Left ventricle myocardium inferior (tissue), 1 donor: ENCODE measurements at places on chromosomes 16 and 17. TPM values are rescaled to one million over a fixed set of nuclear protein-coding genes. Genes with fewer than 3 reads are reported as not detected.

- no peak for DNase-seq
Observed at GRCh38 chr16:76125871-76126270, 151.3 kb upstream of the CNTNAP4 start.

Gene CSH2
- not detected for total RNA-seq

DNA sequence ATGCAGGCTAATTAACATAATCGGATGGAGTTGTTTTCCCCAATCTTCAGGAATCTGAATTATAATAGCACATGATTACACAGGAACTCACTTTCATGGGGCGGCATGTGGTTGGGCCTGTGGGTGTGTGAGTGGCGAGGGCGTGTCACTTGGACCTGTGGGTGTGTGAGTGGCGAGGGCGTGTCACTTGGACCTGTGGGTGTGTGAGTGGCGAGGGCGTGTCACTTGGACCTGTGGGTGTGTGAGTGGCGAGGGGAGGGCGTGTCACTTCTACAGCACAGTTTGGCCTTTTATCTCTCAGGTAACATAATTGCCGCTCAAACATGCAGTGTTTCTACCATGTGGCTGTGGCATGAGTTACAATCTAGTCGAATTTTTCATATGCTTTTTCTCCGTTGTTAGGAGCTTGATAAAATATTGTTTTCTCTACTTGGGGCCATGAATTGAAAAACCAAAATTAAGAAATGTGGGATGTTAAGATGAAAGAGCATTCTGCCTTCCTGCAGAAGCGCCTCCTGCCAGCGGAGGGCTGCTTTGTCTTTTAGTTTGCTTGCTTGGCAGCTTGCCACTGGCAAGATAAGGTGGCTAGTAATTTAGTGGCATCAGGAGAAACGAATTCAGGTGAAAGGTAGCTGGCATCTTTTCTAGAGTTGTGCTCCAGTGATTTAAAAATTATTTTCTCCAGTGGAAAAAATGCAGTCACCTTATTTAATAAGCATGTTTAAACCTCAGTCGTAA lies 36.2 kb downstream of the USP10 start:
- no peak for DNase-seq

- peak; percentile 9 for DNase-seq
Observed at GRCh38 chr17:82929676-82930042, 89.8 kb upstream of the ZNF750 start.

Gene ACAP1
- 13.4 TPM for total RNA-seq

DNA sequence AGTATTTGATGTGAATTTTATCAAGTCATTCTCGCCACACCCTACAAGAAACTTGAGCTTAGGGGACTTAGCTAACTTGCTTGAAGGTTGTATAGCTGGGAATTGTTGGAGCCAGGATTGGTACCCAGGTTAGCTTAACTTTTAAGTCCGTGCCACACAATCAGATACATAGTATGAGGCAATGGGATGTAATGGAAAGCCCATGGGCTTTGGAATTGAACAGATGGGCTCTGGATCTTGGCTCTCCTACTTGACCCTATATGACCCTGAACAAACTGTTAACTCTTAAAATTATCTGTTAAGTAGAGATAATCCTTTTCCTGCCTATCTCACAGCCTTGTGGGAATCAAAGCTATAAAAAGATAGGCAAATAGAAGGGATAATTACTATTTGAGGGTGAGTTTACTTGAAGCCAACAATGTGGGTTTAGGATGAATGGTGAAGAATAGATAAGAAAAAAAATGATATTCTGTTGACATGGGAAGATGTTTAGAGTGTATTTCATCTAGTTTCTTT lies 51.9 kb upstream of the CACNG3 start:
- DNase-seq = no peak

DNA sequence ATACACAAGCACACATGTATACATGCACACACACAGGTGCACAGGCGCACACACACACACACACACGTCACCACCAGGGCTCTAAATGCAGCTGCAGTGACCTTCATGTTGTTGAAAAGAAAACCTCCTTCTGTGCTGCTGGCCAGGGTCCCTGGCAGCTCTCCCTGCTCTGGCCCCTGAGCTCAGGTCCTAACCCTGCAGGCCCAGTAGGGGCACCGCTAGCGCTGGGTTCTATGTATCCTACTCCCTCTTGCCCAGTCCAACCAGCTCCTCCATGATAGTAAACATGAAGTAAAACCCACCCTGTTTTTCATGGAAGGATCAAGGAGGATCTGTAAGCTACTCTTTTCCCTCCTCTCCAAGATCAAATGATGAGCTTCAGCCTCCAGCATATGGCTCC lies 172.8 kb downstream of the RBFOX3 start:
- no peak for DNase-seq

DNA sequence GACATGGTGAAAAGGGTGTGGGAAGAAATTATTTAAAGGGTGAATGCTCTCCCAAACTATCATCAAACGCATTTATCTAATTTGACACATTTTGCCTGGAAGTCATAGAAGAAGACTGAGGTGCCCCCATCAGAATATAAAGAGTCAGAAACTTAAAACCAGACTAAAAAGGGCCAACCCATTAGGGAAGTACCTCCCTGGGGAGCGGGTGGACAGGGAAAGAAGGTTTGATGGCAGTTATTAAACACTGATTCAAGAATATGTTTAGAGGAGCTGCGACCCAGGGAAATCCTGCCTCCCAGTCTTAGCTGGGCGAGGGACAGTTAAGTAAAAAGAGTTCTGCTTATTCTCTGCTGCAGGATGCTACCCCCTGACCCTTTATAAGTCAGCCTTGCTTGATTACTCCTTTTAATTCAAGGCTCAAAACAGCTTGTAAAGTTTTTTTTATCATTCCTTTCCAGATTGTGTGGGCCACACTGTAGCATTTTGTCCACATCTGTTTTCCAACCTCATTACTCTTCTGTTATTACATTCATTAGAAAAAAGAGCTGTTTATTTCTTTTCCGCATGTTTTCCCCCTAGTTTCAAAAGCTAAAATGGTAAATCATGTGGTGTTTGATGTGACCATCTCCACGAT lies 138.5 kb upstream of the TBX2 start:
- no peak for DNase-seq

Gene TMC8
- total RNA-seq = 1.3 TPM

DNA sequence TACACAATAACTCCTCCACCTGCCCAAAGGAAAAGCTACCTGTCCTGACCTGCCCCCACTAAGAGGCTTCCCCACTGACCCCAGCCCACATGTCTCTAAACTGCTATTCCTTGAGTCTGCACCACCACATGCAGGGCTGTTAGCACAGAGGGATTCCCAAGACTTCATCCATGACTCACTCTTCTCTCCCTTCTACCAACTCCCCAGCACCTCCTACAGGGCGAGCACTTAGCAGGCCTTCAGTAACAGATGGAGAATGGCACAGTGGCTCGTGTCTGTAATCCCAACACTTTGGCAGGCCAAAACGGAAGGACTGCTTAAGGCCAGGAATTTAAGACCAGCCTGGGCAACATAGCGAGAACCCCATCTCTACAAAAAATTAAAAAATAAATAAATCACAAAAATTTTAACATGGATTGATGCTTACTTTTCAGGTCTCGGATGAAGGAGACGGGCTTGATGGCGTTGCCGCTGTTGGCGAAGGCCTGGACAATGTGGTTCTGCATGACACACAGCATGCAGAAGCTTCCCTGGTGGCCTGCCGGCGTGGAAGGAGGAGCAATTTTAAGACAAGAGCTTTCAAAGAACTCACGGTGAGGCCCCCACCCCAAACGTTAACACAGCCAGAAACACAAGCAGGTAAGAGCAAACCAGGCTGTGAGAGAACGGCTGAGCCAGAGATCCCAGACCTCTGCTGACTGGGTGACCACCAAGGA lies 12.0 kb downstream of the USP36 start:
- no peak for DNase-seq

GRCh38 chr16:69440250-69440649 lies 15.8 kb downstream of the CYB5B start:
- DNase-seq = no peak

Gene IGFALS
- not detected for total RNA-seq

GRCh38 chr16:77067900-77068299 lies 123.1 kb upstream of the MON1B start:
- no peak for DNase-seq

DNA sequence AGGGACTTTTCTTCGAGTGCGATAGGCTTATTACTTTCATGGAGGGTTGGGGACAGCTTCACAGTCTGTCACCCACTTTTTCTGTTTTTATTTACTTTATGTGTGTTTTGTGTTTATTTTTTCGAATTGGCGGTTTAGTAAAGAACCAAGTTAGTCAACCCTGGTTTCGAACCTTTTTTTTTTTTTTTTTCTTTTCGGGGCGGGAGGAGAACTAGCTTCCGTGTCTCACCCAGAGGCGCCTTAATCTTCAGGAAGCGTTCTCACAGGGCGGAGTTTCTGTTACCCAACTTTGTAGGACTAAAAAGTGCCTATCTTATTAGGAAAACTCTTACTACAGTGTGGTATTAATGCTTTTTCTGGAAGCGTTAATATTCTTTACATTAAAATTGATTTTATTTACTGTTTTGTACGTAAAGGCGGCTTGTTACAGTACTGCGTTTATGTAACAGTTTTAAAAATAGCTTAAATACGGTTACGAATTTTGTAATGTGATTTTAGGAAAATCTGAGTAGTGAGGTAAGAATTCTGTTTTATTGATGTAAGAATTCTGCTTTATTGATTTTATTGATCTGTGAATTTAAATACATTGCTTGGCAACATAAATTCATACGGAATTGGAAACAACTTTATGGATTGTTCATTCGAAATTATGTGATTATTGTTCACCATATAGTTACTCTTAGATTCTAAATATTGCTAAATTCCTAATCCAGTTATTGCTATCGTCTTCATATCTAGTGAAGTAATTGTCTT lies 885 bp downstream of the ZNF207 start:
- no peak for DNase-seq

Gene C1QTNF8
- total RNA-seq = not detected

Gene HES7
- not detected for total RNA-seq

DNA sequence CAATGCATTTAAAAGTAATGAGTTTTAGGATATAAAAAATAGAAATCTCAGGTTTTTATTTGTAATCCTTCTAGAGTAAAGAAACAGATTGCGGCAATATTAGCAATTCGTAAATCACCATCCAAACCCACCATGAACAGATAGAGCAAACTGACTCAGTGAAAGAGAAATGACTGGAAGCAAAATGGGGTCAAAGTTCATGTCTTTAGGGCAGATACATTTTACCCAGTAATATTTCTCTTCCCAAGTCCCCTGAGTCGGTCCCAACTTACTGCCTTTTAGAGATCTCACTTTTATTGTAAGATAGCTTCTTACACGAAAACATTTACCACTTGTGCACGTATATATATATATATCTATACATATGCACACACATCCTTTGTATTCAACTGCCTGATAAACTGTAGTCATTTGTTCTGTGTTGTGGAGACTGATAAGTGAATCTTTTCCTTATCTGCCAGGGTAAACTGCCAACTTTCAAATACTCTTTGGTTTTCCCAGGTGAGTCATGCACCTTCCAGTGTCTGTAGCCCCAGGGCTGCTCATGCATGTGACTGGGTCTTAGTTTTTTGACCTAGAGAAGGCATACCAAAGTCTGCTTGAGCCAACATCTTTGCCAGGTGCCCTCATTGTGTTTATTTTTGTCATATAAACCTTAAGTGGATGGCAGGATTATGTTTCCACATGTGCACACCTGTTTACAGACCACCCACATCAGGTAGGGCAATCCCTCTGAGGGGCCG lies 7.8 kb upstream of the IRF8 start:
- DNase-seq = no peak

Gene MLKL
- 3.2 TPM for total RNA-seq

Gene ABAT
- total RNA-seq = 14.5 TPM

Gene TP53TG3F
- not detected for total RNA-seq

DNA sequence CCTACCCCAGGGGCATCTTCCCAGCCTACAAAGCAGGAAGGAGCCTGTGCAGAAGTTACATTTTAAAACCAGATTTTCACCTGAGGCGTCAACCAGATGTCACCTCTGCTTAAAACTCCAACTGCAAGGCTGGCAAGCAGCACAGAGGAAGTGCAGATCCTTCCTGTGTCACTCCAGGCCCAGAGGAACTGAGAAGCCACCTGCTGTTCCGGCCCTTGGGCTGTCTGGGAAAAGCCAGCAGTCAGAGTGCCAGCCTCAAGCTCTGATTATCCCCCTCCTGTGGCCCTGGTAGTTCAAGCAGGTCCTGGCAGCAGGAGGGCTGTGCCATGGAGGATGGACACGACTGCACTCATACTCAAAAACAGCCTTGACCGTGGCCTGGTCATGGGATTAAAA lies 10.2 kb downstream of the POLR2C start:
- no peak for DNase-seq

DNA sequence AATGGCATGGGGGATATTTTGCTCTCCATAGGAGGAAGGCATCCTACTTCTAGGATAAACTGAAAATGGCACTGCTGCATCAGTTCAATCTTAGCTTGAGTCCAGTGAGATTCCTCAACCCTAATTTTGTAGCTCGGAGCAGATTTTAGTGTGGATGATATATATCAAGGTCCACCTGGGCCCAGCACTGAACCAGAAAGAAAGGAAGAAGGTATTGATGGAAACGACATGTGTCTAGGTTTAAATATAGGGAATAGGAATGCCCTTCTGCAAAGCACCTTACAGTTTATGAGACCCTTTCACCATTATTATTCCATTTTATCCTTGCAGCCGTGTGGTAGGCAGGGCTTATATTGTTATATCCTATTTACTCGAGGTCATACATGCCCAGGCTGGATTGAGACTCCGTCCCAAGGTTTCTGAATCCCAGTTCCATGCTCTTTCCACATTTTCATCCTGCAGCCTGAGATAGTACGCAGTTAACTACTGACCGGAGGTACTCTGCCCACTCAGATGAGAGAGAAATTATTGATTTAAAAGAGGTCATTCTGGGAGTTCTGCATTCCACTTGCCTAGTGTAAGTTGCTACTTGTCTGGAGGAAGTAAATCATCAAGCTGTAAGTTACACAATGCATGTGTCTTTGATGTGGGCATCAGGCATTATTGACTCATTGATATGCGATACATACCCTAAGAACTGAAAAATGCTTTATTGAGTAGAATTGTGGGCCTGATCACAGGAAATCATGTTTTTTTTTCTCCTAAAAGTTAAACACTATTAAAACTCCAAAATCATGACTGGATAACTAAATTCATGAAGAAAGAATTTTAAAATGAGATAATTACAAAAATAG lies 10.1 kb downstream of the KRT39 start:
- no peak for DNase-seq

Gene SGCA
- total RNA-seq = 137 TPM
